ENCODE measurements at places on chromosomes 2 and 18. TPM values are rescaled to one million over a fixed set of nuclear protein-coding genes. Genes with fewer than 3 reads are reported as not detected.

GRCh38 chr2:46901611-46902010 lies 14.0 kb downstream of the MCFD2 start:
- DNase-seq: no peak
- H3K27ac ChIP-seq: no peak overlapping the region
- H3K4me1 ChIP-seq: no peaks in the 10 kb centered on the region
- H3K36me3 ChIP-seq: peaks cover 17% of the 10 kb centered on the region
- no peak overlapping the region for H3K4me3 ChIP-seq

ALS2 gene
- total RNA-seq: 42.3 TPM

GRCh38 chr2:230130668-230131364 lies 62.1 kb upstream of the SLC16A14 start:
- H3K4me3 ChIP-seq: no peak overlapping the region
- H3K4me1 ChIP-seq: no peaks in the 10 kb centered on the region
- no peaks in the 10 kb centered on the region for H3K36me3 ChIP-seq
- H3K27ac ChIP-seq: no peak overlapping the region
- no peaks in the 10 kb centered on the region for H3K27me3 ChIP-seq
- peak; percentile 64 for DNase-seq

SP110 gene
- total RNA-seq: 9.3 TPM

CHRNG gene
- total RNA-seq: not detected

DNA sequence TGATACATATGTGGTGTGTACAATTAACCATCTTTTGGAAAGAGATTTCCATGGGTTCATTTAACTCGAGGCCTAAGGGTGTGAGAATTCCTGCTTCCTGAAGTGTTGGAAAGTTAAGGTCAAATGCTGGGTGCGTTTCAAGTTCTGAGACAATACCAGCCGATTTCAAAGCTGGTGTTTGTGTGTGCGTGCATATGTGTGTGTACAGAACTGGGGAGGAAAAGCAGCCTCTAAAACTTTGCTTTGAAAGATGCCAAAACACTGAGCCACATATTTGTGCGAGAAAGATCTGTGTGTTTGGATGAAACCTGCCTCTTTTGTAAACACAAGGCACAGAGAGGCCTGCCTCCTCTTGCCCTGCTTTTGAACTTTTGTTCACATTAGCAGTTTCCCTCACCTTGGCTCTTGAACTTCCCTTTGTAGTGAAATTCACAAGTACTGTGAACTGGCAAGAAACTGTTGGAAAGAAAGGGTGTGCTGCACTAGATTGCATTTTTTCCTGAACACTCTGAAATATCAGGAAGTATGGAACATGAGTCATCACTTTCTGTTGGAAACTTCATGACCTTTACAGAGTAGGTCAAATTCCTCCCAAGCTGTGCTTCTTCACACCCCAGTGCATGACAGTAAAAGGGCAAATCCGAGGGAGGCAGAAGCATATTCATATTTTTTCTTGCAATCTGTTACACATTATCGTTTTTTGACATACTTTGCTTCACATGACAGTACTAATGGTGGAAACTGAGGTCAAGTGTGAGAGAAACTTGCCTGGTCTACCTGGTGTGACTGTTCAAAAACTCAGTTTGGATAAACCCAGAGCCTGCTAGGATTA lies 20.0 kb upstream of the CAVIN2 start:
- H3K27me3 ChIP-seq: no peaks in the 10 kb centered on the region
- H3K36me3 ChIP-seq: no peaks in the 10 kb centered on the region
- peaks cover 22% of the 10 kb centered on the region for H3K4me1 ChIP-seq

POTEJ gene
- total RNA-seq: not detected

- peaks cover 21% of the 10 kb centered on the region for H3K4me1 ChIP-seq
- H3K36me3 ChIP-seq: no peaks in the 10 kb centered on the region
- DNase-seq: peak; percentile 73
- H3K27ac ChIP-seq: no peak overlapping the region
- H3K27me3 ChIP-seq: no peaks in the 10 kb centered on the region
Observed at GRCh38 chr2:20186078-20186854, 38.7 kb downstream of the SDC1 start.

- H3K36me3 ChIP-seq: no peaks in the 10 kb centered on the region
- H3K4me3 ChIP-seq: peak overlapping the region; percentile 98
- H3K27me3 ChIP-seq: no peaks in the 10 kb centered on the region
- H3K4me1 ChIP-seq: peaks cover 9% of the 10 kb centered on the region
Observed at GRCh38 chr2:96336104-96336775, 674 bp downstream of the NCAPH start.

RNU2-63P gene
- total RNA-seq: 174 TPM

- H3K27ac ChIP-seq: no peak within 1 kb of the TSS
- H3K36me3 ChIP-seq: no peaks in the 10 kb centered on the region
- DNase-seq: no peak
- H3K4me1 ChIP-seq: no peaks in the 10 kb centered on the region
Observed at GRCh38 chr2:100321866-100322820, at the start of gene LONRF2. TSS of gene LONRF2 (minus strand) at chr2:100322501. CDS start at chr2:100322093, 408 bp downstream.

DNA sequence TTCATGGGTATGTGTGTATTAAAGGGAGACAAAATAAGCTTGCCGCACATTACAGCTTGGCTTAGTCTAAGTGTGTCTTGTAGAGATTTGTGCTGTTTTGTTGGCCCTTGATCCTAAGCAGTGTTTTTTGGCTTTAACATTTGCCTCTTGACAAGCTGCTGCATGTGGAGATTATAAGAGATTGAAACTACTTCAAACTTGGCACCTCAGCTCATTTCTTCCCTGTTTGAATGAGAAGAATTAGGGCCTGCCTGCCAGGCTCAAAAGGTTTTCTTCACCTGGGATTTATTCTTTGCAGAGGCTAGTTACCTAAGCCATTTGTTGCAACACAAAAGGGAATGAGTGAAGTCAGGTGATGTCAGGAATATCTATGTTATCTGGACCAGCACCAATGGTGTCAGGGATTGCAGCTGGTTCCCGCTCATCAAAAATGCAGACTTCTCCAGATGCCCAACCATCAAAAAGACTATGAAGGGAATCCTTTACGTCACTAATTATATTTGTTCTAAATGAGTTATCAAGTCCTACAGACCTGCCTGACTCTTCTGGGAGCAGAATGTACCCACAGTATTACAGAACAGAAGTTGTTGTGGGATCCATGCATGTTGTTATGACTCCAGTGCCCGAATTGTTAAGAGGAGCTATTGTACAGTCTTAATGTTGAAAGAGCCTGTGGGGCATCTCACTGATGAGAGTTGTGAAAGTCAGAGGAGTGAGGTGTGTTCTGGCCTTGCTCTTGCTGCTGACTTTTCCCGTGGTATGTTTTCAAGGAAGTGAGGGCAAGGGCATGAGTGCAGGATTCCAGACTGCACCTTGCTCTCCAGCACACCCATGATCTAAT lies 31.0 kb downstream of the ABCA12 start:
- H3K4me1 ChIP-seq: no peaks in the 10 kb centered on the region
- no peaks in the 10 kb centered on the region for H3K36me3 ChIP-seq
- no peak for DNase-seq
- no peak overlapping the region for H3K27ac ChIP-seq

PTH2R gene
- not detected for total RNA-seq

IGFBP5 gene
- total RNA-seq: 392 TPM

DNA sequence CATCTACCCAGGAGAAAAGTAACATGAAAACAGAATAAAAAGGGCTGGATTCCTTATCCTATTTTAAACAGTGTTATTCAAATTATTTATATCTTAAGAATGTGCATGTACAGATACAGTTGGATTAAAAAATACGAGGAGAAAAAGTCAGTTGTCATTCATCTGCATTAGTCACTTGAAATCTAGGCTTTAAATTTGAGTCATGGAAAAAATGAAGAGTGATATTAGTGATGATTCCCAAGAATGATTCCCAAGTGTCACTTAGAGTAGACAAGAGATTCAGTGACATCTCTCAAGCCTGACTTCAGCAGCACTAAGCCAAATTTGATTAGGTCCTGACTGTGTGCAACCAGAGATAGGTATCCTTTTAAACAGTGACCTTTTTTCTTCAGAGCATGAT lies 394.2 kb downstream of the IRS1 start:
- H3K36me3 ChIP-seq: no peaks in the 10 kb centered on the region
- H3K27ac ChIP-seq: no peak overlapping the region
- no peaks in the 10 kb centered on the region for H3K27me3 ChIP-seq
- no peaks in the 10 kb centered on the region for H3K4me1 ChIP-seq
- H3K4me3 ChIP-seq: no peak overlapping the region

FKBP7 gene
- 32.6 TPM for total RNA-seq

CREG2 gene
- total RNA-seq: not detected

GRCh38 chr18:27808683-27809082 lies 368.2 kb downstream of the CDH2 start:
- H3K36me3 ChIP-seq: no peaks in the 10 kb centered on the region
- no peak for DNase-seq
- H3K27me3 ChIP-seq: no peaks in the 10 kb centered on the region
- no peak overlapping the region for H3K4me3 ChIP-seq

KCNIP3 gene
- total RNA-seq: 0.83 TPM

DNA sequence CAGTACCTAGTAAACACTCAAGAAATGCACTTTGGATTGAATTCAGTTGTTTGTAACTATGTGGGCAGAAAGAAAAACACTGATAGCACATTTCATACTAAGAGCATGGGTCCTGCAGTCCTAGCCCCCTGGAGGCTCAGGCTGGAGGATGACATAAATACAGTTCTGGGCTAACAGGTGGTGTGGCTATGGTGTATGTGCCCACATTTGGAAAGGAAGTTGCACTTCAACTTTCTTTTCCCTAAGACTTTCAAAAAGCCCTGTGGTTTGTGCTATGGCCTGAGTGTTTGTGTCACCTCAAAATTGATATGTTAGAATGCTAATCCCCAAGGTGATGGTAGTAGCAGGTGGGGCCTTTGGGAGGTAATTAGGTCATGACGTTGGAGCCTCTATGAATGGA lies 218.2 kb downstream of the CDCA7 start:
- no peak overlapping the region for H3K4me3 ChIP-seq
- H3K27me3 ChIP-seq: 0 out of 2 replicates have a peak, but pooled peaks cover 2% of the 10 kb centered on the region

DNA sequence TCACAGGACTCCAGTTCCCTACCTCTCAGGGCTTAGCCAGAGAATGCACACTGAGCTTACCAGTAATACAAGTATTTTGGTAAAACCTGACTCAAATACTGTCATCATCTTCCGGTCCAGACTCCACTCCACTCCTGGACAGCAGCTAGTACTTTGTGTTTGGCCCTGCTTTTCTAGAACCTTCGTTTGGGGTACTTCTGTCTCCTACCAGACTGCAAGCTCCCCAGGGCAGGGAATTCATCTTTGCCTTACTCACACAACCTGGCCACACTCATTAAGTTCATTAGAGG lies 108.9 kb upstream of the CDC42EP3 start:
- no peak overlapping the region for H3K4me3 ChIP-seq
- DNase-seq: peak; percentile 68
- H3K27ac ChIP-seq: peak overlapping the region; percentile 81

CYP1B1 gene
- 1.1 TPM for total RNA-seq

GRCh38 chr18:37900326-37900725 lies 334.7 kb upstream of the CELF4 start:
- H3K27ac ChIP-seq: no peak overlapping the region
- no peaks in the 10 kb centered on the region for H3K36me3 ChIP-seq
- no peaks in the 10 kb centered on the region for H3K4me1 ChIP-seq

- no peaks in the 10 kb centered on the region for H3K36me3 ChIP-seq
- H3K4me1 ChIP-seq: peaks cover 25% of the 10 kb centered on the region
- H3K4me3 ChIP-seq: no peak overlapping the region
- no peak overlapping the region for H3K27ac ChIP-seq
Observed at GRCh38 chr2:237863102-237863511, 3.7 kb downstream of the RAMP1 start.

- H3K4me1 ChIP-seq: peaks cover 20% of the 10 kb centered on the region
- H3K4me3 ChIP-seq: no peak overlapping the region
- H3K27me3 ChIP-seq: no peaks in the 10 kb centered on the region
- DNase-seq: no peak
- H3K27ac ChIP-seq: no peak overlapping the region
- peaks cover 10% of the 10 kb centered on the region for H3K36me3 ChIP-seq
Observed at GRCh38 chr2:237742614-237743013, 56.0 kb upstream of the RBM44 start.

LRP1B gene
- under 0.01 TPM for total RNA-seq

- H3K36me3 ChIP-seq: no peaks in the 10 kb centered on the region
- no peaks in the 10 kb centered on the region for H3K4me1 ChIP-seq
Observed at GRCh38 chr2:54274781-54275242, 18.8 kb upstream of the TSPYL6 start.

GRCh38 chr2:232815569-232815968 lies 39.2 kb upstream of the KCNJ13 start:
- peaks cover 2% of the 10 kb centered on the region for H3K4me1 ChIP-seq
- peak; percentile 10 for DNase-seq
- H3K27ac ChIP-seq: no peak overlapping the region
- peaks cover 27% of the 10 kb centered on the region for H3K36me3 ChIP-seq
- H3K27me3 ChIP-seq: no peaks in the 10 kb centered on the region
- H3K4me3 ChIP-seq: no peak overlapping the region

GRCh38 chr2:191296083-191297006 lies 51.1 kb downstream of the MYO1B start:
- H3K27ac ChIP-seq: peak overlapping the region; percentile 66
- no peak overlapping the region for H3K4me3 ChIP-seq
- no peak for DNase-seq

SERPINB4 gene
- not detected for total RNA-seq

LYG2 gene
- not detected for total RNA-seq

CDK15 gene
- 33.0 TPM for total RNA-seq

TBR1 gene
- total RNA-seq: not detected

ECEL1 gene
- total RNA-seq: not detected

GAD1 gene
- not detected for total RNA-seq

MTIF2 gene
- total RNA-seq: 33.3 TPM

C1QL2 gene
- total RNA-seq: not detected

DNA sequence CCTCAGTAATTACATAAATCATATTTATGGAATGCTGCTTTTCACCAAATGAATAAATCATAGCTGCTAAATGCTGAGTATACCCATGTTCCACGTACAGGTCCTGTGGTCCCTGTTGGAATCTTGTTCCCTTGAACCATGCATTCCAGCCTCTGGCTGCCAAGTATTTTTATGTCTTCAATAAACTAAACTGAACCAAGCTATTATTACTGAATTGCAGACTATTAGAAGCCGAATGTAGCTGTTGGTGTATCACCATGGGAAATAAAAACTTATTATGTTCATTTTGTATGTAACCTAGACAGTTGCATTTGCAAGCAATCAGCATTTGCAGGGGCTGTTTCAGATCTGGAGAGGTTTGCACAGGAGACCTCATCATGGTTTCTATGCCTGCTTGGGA lies 362.4 kb downstream of the ADCYAP1 start:
- H3K27me3 ChIP-seq: no peaks in the 10 kb centered on the region
- no peak for DNase-seq
- H3K27ac ChIP-seq: no peak overlapping the region
- H3K4me3 ChIP-seq: no peak overlapping the region

DNA sequence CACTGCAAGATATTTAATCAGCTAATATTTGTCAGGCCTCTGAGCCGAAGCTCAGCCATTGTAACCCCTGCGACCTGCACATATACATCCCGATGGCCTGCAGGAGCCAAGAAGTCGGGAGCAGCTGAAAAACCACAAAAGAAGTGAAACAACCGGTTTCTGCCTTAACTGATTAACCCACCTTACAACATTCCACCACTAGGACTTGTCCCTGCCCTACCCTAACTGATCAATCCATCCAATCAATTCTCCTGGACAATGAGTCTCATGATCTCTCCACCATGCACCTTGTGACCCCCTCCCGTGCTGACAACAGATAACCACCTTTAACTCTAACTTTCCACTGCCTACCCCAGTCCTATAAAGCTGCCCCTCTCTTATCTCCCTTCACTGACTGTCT lies 945.4 kb upstream of the GYPC start:
- no peaks in the 10 kb centered on the region for H3K4me1 ChIP-seq
- DNase-seq: no peak
- no peaks in the 10 kb centered on the region for H3K36me3 ChIP-seq
- no peaks in the 10 kb centered on the region for H3K27me3 ChIP-seq
- no peak overlapping the region for H3K27ac ChIP-seq
- H3K4me3 ChIP-seq: no peak overlapping the region

Measured in IMR-90 (cell line).